Activated T-cell treated with anti-CD3 and anti-CD28 coated beads, Interleukin-2, amount 50 U/mL, for 1 hour (primary cell): ENCODE measurements at places on chromosomes 4 and X.
A peak's percentile ranks its signal among the peaks of the same experiment; 100 is the strongest.

GRCh38 chr4:84966382-84967242, at the start of gene WDFY3:
Gene WDFY3 (minus strand): TSS chr4:84966690. CDS start chr4:84860591, 106,099 bp downstream.
- DNase-seq: no peak

DNA sequence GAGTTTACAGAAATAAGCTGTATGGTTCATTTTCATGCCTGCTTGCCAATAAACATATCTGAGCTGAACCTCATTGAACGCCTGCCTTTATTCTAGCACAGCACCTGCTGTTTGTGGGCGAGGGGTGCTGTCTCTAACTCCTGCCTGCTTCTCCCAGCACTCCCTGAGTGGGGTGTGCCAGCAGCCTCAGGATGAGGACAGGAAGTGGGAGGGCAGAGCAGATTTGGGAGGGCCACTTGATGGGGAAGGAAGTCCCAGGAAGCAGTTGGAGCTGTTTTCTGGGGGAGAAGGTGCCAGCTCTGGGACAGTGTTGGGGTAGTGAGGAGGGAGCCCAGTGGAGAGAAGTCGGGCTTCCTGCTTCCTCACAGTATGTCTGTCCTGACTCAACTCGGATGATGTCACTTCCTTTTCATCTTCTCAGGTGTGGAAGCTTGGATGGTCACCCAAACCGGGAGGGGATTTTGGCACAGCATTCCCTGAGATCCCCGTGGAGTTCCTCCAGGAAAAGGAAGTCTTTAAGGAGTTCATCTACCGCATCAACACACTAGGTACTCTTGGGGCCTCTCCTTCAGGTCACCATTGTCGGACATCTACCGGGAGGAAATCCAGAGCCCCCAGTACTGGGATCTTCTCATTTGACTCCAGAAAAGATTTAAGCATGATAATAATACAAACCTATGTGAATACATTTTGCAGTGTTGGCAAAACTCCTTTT, 29.0 kb upstream of the MSANTD1 start:
- no peak for DNase-seq

DNA sequence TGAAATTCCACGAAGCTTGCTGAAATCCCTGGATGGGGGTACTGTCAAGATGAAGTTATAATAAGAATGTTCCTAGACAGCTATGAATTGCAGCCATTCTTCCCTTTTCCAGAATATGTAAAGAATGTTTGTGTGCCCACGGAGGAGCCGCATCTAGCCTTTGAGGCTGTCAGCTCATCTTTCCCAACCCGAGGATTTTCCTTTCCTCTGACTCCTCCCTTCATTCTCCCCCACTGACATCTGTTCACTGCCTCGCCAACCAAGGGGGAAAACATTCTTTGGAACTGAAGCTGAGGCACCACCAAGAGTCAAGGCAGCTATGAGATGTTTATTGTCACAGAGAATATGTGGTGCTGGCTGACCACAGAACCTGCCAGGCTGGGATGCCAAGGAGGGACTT, 8.8 kb downstream of the NHSL2 start:
- no peak for DNase-seq

DNA sequence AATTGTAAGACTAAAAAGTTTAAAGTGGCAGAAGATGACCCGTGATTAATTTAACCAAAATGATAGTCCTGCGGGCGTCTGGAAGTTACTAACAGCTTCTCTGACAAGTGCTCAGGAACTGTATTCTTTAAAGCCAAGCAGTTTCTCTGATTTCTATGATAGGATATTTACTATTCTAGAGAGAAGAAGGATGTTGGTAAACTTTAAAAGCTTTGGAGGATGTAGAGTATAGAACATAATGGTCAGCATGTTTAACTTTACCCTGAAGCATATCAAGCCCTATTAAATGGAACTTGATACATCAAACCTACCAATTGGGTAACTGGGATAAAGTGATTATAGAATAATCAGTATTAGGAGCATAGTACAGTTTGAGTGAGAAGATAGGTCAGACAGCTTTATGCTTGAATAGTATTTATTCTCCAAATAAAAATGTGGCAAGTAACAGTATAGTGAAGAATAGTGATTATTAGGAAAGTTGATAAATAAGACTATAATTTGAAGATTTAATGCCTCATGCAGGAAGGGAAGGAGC, 1.8 kb downstream of the STIM2 start:
- DNase-seq: no peak

GRCh38 chr4:29310252-29310651, 1409.9 kb upstream of the PCDH7 start:
- DNase-seq: no peak

GRCh38 chr4:6492861-6493657, 20.6 kb upstream of the PPP2R2C start:
- DNase-seq: no peak

- no peak for DNase-seq
These were observed 231.5 kb upstream of the FMR1 start for GRCh38 chrX:147680251-147680650.

DNA sequence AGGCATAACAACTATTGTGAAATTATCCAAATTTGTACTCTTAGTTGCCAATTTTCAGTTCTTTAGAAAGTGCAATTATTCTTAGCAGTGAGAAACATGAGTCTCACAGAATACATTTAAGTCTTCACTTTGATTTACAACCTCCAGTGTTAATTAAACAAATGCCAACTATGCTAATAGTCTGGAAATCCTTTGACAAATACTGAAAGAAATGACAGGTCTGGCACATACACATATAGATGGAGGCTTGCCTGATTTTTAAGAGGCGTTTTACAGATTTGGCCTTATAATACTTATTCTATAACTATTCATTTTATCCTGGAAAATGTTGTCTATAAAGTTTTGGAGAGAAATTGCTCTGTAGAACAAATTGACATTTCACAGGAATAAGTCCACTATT, 320.1 kb downstream of the TRIML1 start:
- DNase-seq: no peak

GRCh38 chr4:152106781-152107321, 346.0 kb upstream of the GATB start:
- no peak for DNase-seq

- no peak for DNase-seq
These were observed 456.4 kb downstream of the DACH2 start for GRCh38 chrX:86604607-86605006.

- DNase-seq: no peak
These were observed 138.4 kb upstream of the ETNPPL start for GRCh38 chr4:108901291-108901690.

DNA sequence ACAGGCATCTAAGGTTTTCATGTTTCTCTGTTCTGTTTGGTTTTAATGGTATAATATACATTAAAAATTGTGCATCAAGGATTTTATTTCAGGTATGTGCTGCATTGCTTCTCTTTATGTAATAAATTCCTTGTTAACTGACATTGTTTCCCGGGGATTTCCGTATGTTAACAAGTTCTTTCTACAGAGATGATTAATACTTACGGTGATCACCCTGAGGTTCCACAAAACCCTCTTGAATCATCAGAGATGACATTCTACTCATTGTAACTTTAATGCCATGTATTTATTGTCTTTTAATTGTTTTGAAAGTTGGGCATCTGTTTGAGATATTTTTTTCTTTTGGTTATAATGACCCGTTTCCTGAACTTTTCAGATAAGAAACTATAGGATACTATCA, 37.5 kb downstream of the ARHGAP10 start:
- DNase-seq: no peak

DNA sequence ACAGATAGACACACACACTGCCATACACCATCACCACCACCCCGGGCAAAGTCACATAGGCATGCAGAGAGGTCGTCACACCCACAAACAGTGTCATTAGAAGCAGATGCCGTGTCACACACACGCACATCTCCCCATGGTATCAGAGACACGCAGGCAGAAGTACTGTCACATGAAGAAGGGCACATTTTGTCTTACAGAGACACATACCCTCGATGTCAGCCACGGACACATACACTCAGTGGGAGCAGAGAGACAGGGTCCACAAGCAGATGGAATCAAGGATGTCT, 3.3 kb downstream of the NALF2 start:
- DNase-seq: no peak

GRCh38 chr4:152399246-152399645, 136.6 kb downstream of the FBXW7 start:
- no peak for DNase-seq

DNA sequence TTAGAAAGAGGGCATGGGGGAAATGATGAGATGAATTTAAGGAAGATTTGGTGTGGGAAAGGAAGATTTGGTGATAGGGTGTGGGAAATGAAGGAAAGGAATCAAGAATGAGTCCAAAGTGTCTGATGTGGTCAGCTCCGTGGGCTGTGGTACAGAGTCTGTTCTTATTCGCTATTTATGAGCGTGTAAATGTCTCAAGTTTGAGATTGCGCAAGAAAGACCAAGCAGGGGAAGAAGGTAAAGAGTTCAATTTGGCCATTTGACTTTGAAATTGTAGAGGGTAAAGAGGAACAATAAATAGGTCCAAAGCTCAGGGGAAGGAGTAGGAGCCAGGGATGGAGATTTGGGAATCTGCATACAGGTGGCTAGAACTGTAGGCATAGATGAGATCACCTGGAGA, 11.3 kb upstream of the SMS start:
- no peak for DNase-seq

DNA sequence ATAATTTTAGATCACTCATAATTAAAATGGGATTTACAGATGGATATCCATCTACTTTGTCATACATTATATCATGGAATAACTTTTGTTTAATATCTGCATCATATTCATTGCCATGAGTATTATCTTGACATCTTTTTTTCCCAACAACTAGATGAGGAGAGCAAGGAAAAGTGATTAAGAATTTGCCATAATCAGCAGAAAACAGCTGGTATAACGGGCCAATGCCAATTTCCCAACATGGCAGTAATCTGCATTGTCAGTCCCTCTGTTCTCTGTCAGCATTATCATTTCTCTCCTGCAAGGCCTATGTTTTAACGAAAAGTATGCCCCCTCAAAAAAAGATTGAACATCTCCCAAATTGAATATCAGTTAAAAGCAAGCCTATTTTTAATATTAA, 314.0 kb downstream of the FRMPD4 start:
- DNase-seq: no peak

- no peak for DNase-seq
These were observed 1030.3 kb upstream of the LCORL start for GRCh38 chr4:19051831-19052230.

DNA sequence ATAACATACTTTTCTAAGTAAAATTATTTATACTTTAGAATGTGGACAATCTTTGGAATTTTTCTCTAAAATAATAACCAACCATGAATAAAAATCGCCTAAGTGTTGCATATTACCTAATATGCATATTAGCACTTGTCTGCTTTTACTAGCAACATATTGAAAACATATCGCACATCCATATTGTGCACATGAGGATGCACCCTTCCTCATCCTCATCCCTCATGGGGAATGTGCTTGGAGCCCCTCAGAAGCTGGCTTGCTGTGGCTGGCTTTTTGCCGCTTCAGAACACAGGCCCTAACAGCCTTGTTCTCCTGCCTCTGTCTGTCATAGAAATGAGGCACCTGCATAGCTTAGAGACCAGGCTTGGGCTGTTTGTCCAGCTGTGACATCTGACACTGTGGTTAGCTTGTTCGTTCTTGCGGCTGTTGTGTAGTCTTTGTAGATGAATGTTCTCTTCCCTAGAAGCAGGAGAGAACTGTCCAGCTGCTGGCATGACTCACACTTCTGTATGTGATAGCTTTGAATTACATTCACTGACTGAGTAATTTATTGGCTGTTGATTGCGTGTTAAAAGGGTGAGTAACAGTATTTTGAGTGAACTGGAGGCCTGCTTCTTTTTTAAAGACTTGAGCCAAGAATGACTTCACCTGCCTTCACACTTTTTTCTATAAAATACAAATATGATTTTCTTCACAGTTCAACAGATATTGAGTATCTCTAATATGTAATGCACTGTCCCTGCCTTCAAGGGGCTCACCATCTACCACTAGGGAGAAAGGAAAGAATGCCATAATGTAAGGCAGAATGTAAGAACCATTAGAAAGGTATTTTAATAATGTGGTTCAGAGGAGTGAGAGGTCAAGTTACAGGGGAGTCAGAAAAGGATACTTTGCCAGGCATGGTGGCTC, 81.9 kb downstream of the HMGB2 start:
- DNase-seq: no peak

DNA sequence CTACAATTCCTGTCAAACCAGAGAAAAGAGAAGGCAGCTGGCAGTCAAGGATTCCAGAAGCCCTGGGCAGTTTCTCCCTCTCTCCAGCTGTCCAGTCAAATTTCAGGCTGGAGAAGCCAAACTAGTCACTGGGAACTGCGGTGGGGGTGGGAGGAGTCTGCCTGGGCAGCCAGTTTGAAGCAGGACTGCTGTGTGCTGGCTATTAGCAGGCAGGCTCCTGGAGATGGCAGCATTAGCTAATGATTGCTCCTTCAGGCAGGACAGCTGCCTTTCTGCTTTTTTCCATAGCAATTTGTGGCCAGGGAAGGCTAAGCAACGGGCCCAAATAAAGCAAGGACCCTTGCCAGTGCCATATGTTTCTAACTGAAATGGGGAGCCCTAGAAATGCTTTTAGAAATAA, 44.7 kb upstream of the FGF13 start:
- no peak for DNase-seq

- no peak for DNase-seq
These were observed 184.0 kb upstream of the KIT start for GRCh38 chr4:54473798-54474197.

GRCh38 chrX:120727911-120728310, 98.1 kb upstream of the C1GALT1C1 start:
- no peak for DNase-seq

- DNase-seq: no peak
These were observed 17.1 kb upstream of the TLR1 start for GRCh38 chr4:38821739-38822138.

GRCh38 chr4:177785000-177785399, 342.8 kb upstream of the AGA start:
- DNase-seq: no peak

GRCh38 chrX:153411255-153411987, at the start of gene ZFP92:
Gene ZFP92 (plus strand): TSS chrX:153411472. CDS start chrX:153418323, 6,851 bp downstream.
- DNase-seq: peak; percentile 56

DNA sequence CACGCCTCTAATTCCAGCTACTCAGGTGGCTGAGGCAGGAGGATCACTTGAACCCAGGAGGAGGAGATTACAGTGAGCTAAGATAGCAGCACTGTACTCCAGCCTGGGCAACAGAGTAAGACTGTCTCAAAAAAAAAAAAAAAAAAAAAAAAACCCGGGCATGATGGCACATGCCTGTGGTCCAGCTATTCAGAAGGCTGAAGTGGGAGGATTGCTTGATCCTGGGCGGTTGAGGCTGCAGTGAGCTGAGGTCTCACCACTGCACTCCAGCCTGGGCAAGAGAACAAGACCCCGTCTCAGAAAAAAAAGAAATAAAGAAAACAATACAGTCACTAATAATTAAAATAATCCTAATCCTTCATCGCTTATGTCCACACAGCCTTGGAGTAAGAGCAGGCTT, 68.1 kb downstream of the APBB2 start:
- no peak for DNase-seq

- no peak for DNase-seq
These were observed 73.7 kb downstream of the RLIM start for GRCh38 chrX:74540635-74541249.

GRCh38 chr4:110544594-110544993, 68.6 kb downstream of the ENPEP start:
- no peak for DNase-seq
